ENCODE measurements at places on chromosomes 16 and 17. TPM values are rescaled to one million over a fixed set of nuclear protein-coding genes. Genes with fewer than 3 reads are reported as not detected.

The CASKIN2 gene
- total RNA-seq: 7.4 TPM

The HSPB9 gene
- not detected for total RNA-seq

DNA sequence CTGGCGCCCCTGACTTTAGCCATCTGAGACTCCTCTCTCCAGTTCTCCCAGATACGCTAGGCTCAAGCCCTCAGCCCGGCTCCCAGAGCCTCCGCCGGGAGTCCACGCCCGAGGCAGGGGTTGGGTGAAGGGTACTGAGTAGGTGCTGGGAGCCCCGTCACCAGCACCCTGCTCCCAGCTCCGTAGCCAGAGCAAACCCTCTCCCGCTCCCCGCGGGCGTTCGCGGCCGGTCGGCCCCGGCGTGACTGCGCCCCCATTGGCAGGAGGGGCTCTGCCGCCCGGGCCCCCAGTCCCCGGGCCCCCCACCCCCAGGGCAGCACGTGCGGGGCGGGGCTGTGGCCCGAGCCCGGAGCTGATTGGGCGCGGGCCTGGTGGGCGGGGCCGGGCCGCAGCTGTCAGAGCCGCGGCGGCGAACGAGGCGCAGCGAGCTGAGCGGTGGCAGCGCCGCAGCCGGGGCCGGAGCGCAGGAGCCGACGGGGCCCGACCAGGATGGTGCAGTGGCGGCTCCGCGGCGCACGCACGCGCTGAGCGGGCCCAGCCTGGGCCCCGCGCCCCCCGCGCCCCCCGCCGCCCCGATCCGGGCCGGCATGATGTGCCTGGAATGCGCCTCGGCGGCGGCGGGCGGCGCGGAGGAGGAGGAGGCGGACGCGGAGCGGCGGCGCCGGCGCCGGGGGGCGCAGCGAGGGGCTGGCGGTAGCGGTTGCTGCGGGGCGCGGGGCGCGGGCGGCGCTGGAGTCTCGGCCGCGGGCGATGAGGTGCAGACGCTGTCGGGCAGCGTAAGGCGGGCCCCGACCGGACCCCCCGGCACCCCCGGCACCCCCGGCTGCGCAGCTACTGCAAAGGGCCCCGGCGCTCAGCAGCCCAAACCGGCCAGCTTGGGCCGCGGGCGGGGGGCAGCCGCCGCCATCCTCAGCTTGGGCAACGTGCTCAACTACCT is at the start of gene SPNS2:
SPNS2 (plus strand) TSS at position 421 of the 937 bp plus-strand sequence; CDS start at position 588, 167 bp downstream.
- DNase-seq: no peak

DNA sequence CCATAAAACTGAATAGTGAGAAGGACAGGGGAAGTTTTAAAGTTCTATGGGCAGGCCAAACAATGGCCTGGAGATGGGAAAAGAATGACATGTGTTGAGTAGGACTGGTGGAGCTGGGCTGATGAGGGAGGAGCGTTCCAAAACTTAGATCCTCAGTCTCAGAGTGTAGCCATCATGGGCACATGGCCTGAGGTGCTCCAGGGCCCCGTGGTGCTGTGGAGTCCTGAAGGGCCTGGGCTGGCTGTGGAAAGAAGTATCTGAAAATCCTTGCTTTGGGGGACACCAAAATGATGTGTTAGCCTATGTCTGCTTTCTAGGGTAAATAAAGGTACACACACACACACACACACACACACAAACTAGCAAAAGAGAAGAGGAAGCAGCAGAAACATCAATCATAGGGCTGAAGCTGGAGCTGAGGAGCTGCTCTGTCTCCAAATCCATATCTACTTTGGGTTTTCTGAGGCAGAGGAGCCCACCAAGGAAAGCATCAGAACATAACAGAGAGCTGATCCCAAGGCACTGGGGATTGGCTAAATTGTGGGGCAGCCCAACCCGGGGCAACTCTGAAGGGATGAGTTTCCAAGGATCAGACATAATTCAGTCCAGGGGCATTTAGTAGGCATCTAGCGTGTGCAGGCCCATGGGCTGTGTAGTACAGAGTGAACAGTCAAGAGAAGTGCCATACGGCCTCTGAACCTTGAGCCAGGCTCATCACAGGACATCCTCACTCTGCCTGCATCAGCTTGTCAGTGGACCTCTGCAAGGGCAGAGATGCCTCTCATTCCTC is 85.2 kb downstream of the C16orf78 start:
- DNase-seq: no peak

DNA sequence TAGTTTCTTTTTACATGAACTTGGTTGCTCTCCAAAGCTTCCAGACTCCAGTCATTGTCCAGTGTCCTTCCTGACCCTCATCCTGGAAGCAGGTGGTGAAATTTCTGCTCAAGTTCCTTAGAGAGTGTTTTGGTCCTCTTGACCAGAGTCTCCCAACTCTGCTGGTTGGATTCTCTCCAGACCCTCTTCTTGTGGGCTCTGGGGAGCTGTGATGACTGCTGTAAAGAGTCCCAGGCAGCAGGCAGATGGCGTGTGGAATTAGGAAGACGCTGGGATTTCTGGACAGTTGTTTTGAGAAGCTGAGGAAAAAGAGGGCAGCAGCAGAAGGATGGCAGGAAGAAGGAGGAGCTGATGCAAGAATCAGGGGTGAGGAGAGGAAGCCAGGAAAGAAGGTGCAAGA is 1.6 kb upstream of the SEZ6 start:
- DNase-seq: no peak

DNA sequence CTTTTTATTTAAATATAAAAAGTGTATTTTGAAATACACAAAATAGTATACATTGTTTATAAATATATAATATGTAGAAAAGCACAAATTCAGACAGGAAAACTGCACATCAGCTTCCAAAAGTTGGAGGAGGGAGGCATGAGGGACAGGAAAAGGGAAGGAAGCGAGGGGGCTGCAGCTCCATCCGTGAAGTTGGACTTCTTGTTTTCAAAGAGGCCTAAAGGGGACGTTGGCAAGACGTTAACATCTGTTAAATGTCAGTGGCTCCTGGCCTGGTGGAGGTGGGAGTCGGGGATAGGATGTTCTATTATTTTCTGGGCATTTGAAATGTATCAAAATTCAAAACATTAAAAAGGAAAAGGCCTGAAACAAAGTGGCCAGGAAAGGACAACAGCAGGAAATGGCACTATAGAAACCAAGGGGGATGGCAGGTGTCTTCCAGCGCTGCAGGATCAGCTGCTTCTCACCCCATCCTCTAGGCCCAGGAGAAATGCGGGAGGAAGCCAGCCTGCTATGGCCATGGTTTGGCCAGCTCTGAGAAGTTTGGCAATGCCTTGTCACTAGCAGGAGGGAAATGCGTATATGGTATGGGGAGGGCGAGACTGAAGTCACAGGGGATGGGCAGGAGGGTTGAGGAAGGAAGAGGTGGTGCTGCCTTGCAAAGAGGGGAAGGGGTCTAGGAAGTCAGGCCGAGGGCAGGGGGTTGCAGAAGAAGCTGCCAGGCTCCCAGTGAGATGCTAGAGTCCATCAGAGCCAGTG is 6.4 kb downstream of the CMTM2 start:
- DNase-seq: no peak
